Uterus (tissue), 4 donors: ENCODE measurements at places on chromosomes 3 and 15.

DNA sequence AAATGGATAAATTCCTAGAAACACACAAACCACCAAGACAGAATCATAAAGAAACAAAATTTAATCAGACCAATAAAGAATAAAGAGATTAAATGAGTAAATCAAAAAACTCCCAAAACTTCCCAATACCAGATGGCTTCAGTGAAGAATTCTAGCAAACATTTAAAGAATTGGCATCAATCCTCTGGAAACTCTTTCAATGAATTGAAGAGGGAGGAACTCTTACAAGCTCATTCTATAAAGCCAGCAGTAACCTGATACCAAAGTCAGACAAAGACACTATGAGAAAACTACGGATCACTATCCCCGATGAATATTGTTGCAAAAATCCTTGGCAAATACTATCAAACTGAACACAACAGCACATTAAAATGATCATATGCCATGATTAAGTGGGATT lies 81.9 kb upstream of the SLCO2A1 start:
- no peak for DNase-seq

DNA sequence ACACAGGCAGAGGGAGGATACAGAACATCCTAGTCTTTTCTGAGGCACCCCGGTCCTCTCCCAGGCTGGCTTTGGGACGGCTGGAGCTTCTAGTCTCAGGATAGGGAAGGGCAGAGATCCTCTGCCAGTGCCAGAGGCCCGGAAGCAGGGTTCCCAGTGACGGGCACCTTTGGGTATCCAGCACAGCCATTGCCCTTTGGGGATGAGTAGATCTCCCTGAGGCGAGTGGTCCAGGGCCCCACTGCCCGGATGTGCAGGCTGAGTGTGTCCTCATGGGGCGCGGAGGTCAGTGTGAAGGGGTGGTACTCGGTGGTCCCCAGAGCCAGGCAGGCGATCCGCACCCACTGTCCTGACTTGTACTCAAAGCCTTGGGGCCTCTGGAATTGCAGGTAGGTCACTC lies 18.3 kb downstream of the DUOX2 start:
- no peak for DNase-seq

DNA sequence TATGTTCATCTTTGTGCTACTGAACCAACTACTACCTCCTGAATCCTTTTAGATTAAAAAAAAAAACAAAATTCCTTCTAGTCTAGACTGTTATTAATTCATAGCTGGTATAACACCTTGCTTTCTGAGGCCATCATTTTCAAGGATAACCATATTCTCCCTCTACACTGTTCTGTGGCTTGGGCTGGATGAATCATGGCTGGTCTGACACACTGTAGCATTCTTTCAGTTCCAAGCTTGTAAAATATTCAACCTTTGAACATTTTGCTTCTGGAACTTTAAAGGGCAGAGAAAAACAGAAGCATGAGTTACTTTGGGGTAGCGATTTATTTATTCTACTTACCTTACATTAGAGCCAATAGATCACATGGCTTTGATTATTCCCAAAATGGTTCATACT lies 7.6 kb downstream of the HSPBAP1 start:
- no peak for DNase-seq

DNA sequence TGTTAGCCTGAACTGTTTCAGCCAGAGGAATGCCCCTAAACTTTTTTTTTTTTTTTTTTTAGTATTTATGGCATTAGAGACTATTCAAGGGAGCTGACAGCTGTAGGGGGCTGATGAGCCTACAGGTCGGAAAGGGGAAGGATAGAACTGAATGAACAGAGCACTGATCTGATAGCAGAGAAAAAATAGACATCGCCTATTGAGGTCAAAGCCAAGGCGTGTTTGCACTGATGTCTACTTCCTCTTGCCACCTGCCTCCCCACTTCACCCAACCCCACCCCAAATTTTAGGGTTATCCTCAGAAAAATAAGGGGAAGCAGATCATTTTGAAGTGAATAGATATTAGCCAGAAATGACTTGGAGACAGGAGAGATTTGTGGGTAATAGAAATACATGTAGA lies 3.0 kb upstream of the ZMAT3 start:
- DNase-seq: no peak

DNA sequence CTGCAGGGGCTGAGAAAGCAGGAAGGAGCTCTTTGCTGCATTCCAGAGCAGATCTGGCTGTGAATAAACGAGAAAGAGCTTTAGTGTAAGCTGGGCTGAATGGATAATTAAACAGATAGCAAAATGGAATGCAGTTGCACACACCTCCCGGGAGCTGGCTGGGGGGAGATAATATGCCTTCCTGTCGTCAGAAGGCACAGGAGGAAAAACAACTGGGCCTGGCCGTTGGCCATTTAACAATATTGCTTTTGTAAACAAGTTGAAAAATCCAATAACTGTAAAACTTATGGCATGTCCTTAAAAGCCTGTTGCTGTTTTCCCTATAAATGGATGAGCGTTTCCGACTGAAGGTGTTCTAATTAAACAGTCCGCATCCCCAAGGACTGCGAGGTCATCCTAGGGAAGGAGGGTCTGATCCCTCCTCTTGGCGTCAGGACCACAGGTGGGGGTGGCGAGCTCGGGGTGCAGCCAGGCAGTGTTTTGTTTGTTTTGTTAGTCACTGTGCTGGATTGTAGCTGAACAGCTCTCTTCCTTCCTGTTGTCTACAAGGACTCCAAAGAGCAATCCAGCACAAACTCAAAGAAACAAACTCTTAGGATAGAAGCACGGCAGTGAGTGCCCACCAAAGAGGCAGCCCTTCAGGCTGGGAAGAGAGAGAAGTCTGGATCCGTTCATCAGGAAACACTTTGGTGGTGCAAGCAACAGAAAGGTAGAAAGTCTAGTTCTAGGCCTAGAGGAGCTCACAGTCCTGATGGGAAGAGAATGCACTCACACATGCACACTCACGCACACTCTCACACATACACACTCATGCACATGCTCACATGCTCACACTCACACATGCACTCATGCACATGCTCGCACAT lies 133.4 kb upstream of the SMAD3 start:
- no peak for DNase-seq

DNA sequence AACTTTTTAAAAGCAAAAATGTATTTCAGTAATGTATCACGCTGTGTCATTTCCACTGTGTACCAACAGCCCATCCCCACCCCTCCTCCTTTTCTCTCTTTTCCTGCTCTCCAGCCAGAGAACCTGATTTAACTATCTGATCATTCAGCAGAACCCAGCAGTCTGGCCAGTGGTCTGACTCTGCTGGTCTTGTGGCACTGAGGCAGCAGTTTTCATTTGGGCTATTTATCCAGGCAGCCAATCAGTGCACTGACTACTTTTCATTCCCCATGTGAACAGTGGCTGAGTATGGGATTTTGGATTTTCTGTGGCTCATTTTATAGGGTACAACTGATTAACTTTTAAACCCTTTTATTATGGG lies 56.3 kb downstream of the GPR171 start:
- DNase-seq: no peak

DNA sequence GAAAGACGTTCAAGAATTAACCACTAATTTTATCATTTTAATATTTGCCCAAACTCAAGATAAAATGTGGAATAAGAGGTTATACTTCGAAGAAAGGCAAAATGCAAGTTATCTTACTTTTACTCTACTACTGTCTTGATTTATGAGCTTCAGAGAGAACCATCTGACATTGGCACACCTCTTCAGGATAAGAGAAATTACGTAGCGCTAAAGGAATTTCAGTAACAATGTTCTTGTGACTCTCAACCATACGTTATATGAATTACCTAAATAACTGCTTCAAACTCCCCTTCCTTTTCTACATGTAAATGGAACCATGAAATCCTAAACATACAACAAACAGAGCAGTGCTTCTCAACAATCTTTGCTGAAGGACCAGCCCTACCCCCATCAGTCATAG lies 96.8 kb downstream of the ZNF385D start:
- DNase-seq: no peak

DNA sequence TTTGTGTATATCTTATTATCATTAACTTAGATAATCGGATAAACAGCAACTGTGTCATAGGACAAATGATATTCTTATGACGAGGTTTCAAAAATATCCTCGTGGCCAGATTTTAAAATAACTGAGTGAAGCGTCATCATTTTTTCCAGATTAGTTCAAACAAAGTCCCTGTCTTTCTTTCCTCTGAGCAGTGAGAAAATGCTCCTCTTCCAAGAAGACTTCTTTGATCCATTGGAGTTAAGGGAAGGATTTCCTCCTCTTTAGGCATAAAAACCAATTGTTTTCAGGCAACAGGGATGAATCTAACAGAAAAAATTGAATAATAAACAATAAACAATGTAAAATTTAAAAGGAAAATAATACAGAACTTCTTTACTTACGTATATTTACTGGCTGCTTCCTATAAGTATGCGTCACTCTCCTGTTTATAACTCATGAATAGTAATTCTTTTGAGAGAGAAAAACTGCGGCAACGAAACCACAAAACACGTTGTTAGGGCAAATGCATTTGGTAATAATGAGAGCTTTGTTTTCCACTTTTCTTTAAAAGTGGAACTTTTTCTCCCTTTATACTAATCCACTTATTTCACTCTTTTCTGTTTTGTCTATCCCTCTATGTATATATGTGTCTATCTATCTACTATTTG lies 419.4 kb upstream of the ONECUT1 start:
- no peak for DNase-seq

DNA sequence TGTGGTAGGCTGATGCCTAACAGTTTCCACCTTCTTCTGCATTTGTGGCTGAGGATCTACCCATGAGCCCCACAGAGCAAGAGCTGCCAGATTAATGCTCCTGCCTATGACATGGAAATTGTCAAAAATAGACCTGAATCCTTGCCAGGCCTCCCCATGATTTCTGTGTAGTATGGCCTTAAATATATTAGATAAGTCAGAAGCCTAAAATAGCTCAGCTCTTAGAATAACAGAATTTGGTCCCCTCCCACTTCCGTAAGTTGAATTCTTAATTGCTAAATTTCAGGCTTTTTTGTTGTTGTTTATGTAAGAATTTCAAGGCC lies 129.0 kb downstream of the SERPINI1 start:
- DNase-seq: peak; percentile 24

- peak; percentile 53 for DNase-seq
These were observed 11.8 kb upstream of the PP2D1 start for GRCh38 chr3:20023623-20024405.

GRCh38 chr15:72992841-72993252 lies 59.4 kb upstream of the NEO1 start:
- DNase-seq: no peak

DNA sequence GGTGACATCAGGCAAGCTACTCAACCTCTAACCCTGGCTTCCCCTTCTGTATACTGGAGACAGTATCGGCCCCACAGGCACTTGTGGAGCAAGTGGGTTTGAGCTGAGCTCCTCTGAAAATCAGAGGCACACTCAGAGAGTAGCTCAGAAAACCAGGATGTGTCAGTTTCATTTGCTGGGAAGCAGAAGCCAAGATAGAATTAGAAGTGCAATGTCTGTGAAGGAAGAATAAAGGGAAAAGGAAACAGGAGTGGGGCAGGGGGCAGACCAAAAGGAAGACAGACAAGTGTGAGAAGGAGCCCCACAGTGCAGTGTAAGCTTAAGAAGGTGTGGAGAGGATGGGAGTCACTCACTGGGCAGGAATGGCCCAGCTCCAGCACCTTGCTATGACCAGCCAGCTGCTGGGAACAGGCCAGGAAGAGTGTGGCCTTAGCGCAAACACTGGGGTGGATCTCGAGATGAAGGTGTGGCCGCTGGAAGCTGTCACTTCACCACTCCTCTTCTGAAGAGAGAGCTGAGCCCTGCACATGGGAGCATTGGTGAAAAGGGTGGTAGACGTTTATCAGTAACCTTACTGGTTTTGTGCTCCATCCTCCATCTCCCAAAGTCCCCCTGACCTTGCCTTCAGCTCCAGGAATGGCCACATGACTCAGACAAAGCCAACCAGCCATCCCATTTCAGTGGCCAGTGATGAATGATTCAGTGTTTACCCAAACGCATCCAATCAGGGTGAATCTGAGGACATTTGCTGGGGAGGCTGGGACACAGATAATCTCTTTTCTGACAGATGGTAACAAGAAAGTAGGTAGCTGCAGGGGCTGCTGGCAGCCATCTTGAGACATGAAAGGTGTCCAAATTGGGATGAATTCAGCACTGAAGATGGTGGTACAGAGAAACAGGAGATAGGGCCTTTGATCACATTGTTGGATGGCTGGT lies 108.4 kb downstream of the SHQ1 start:
- no peak for DNase-seq

- no peak for DNase-seq
These were observed 165.0 kb downstream of the PDZRN3 start for GRCh38 chr3:73459711-73460110.

- DNase-seq: no peak
These were observed 24.4 kb downstream of the MAP1A start for GRCh38 chr15:43541785-43542184.

- no peak for DNase-seq
These were observed 11.8 kb downstream of the MESP2 start for GRCh38 chr15:89787944-89788343.

DNA sequence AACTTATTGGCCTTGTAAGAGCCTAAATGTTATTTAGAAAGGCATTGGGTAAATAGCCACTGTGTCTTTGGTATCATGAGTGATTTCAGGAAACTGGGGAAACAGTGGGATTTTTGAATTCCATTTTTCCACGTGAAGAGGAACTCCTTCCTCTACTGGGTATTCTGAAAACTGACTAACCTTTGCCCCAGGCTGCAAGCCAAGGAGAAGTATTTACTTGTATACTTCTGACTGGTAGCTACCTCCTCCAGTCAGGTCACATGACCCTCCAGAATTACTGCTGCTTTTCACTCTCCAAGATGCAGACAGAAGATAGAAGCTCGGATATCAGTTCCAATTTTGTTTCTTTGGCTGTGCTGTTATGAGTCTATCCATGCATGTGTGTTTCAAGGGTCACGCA lies 50.9 kb upstream of the MAP3K13 start:
- DNase-seq: no peak

DNA sequence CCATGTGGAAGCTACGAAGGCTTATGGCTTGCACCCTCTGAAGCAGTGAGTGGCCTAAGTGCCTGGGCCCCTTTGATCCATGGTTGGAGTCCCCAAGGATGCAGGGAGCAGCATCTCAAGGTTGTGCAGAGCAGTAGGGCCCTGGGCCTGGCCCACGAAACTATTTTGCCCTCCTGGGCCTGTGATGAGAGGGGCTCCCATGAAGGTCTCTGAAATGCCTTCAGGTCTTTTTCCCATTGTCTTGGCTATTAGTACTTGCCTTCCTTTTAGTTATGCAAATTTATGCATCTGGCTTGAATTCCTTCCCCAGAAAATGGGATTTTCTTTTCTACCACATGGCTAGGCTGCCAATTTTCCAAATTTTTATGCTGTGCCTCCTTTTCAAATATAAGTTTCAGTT lies 158.8 kb upstream of the MME start:
- no peak for DNase-seq

DNA sequence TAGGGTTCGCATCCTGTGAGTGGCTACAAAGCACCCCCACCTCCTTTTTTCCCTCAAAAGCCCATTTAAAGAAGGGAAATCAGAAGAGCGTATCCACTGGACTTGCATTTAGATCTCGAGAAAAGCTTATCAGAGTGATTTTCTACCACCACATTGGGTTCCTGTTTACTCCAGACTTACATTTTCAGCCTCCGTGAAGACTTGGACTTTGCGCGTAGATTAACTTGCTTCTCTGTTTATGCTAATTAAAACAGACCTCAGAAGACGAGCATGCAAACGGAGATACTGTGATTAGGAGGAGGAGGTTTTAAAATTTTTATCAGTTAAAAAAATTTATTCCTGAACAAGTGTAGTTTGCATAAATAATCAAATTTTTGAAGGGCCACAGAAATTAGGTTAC lies 115.7 kb downstream of the AKAP13 start:
- DNase-seq: no peak

- DNase-seq: no peak
These were observed 28.3 kb downstream of the RSL24D1 start for GRCh38 chr15:55168350-55168974.

- no peak for DNase-seq
These were observed 168.2 kb downstream of the MFSD1 start for GRCh38 chr3:158970006-158970405.
